ENCODE measurements at places on chromosomes 1 and 21.

DNA sequence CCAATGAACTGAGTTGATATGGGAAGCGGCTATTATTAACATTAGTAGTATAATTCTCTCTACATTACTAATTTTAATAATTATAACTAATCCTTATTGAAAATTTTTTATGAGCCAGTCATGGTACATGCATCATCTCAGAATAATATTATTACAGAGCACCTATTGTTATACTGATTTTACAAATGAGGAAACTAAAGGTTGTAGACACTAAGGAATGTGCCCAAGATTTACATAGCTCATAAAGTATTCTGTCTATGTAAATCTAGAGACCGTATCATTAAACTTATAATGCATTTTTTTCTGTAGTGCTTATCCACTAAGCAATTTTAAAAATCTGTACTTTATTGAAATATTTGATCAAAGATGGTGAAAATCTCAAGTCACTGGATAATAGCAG, 825.9 kb downstream of the PLA2G4A start:
- no peaks in the 10 kb centered on the region for H3K27me3 ChIP-seq
- H3K27ac ChIP-seq: no peak overlapping the region
- H3K4me1 ChIP-seq: no peaks in the 10 kb centered on the region
- no peak overlapping the region for H3K4me3 ChIP-seq
- DNase-seq: no peak
- H3K36me3 ChIP-seq: no peaks in the 10 kb centered on the region

DNA sequence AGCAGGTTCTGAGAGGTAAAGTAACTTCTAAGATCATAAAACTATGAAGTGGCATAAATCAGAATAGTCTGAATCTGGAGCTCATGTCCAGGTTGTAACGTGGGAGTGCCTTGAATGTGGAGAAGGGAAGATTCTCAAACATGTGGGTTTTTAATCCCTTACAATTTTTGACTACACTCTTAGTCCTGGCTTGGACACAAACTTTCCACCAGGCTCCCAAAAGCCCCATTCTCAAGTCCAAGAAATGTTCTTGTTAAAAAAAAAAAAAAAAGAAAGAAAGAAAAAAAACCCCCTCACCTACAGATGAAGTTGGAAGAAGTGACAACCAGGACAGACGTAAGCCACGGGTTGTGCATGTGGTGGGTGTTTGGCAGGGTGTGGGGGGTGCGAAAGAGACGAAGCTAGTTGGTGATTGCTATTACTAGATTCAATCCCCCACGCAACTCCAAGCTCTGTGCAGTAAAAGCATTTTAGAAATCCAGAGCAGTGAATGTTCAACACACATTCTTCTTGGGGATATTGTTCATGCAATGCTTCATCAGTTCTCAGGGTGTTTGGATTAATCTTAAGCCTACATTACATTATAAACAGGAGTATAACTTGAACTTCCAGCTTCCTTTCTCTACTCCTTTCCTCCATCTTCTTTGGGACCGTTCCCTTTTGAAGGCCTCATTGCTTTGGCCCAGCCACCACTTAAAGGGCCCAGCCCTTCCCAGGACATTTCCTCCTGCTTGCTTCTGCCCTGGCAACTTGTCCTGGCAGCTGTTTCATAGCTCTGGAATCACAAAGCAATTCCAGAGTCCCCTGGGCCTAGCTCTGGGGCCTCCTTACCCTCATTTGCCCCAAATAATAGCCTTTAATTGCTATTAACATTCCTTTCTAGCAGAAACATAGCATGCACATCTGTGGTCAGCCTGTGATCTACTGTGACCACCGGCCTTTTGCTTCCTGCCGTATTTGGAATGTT, 41.8 kb downstream of the PHC2 start:
- H3K4me1 ChIP-seq: no peaks in the 10 kb centered on the region
- no peak overlapping the region for H3K4me3 ChIP-seq
- no peak overlapping the region for H3K27ac ChIP-seq
- H3K36me3 ChIP-seq: no peaks in the 10 kb centered on the region
- DNase-seq: no peak
- H3K27me3 ChIP-seq: no peaks in the 10 kb centered on the region

DNA sequence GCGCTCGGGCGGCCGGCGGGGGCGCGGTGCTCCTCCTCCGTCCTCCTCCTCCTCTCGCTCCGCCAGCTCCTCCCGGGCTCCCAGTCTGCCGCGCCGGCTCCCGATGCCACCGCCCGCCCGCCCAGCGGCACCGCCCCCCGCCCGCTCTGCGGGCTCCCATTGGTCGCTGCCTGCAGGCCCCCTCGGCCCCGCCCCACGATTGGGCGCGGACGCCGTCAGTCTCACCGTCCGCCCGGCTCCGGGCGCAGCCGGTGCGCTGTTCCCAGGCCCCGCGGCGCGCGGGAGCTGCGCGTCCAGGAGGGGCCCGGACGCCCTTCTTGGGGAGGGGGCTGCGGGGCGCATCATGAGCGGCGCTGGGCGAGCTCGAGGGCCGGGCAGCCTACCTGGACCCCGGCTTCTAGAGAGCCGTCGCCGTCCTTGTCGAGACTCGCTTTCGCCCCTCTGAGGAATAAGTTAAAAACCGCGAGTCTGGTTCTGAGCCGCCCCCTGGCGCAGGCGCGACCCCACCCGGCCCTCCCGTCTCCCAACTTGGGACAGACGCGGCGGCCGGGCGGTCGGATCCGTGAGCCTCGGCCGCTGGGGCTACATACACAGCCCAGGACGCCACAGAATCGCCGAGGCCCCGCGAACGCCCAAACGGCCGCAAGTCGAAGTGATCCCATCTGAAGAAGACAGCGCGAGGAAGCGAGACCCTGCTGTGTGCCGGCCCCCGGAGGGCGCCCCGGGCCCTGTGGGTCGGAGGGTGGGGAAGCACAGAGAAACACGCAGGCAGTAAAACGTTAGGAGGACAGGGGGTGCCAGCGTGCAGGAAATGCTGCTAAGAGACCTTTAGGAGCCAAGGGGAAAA, at the start of gene SIPA1L2:
Gene SIPA1L2, minus strand, starts transcription at position 87 of the 847 bp plus-strand sequence. CDS start 114,794 bp downstream, outside the sequence.
- peaks cover 8% of the 10 kb centered on the region for H3K4me1 ChIP-seq
- H3K27me3 ChIP-seq: no peaks in the 10 kb centered on the region
- no peaks in the 10 kb centered on the region for H3K36me3 ChIP-seq

GRCh38 chr1:227759341-227760300, 24.4 kb downstream of the SNAP47 start:
- DNase-seq: no peak
- peaks cover 26% of the 10 kb centered on the region for H3K36me3 ChIP-seq
- H3K27ac ChIP-seq: no peak overlapping the region
- H3K27me3 ChIP-seq: no peaks in the 10 kb centered on the region
- H3K4me1 ChIP-seq: peaks cover 28% of the 10 kb centered on the region
- H3K4me3 ChIP-seq: no peak overlapping the region

- no peaks in the 10 kb centered on the region for H3K4me1 ChIP-seq
- H3K27ac ChIP-seq: no peak overlapping the region
- H3K36me3 ChIP-seq: no peaks in the 10 kb centered on the region
- DNase-seq: no peak
Measured at GRCh38 chr1:34213956-34214355, 37.2 kb downstream of the C1orf94 start.

DNA sequence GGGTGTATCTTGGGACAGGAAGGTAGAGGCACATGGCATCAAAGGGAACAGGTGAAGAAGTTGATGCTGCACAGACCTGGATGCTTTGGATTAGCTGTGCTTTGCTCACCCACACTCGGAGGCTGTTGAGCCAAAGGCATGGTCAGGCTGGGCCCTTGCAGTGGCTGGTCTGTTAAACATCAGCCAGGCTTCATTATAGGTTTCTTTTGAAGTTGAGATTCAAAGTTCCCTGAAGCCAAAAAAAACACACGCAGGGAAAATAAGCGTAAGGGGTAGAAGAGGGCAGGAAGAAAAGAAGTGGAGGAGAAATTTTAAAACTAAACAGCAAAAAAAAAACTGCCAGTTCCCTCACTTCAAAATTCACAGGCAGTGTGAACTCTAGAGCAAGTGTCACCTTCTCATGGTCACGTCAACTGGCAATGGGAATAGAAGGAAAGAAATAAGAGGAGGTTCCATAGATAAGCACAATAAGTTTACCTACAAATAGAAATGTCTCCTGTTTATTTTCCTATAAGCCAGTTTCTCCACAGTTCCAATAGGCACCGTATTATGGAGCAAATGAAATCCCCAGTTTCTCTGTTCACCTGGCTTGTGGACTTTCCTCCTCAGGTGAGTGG, 139.5 kb downstream of the PAPPA2 start:
- H3K4me3 ChIP-seq: no peak overlapping the region
- H3K36me3 ChIP-seq: no peaks in the 10 kb centered on the region
- H3K4me1 ChIP-seq: no peaks in the 10 kb centered on the region
- DNase-seq: no peak
- no peak overlapping the region for H3K27ac ChIP-seq

GRCh38 chr1:160124705-160125478, 9.3 kb downstream of the ATP1A2 start:
- no peaks in the 10 kb centered on the region for H3K36me3 ChIP-seq
- H3K4me3 ChIP-seq: no peak overlapping the region
- no peaks in the 10 kb centered on the region for H3K4me1 ChIP-seq
- H3K27me3 ChIP-seq: no peaks in the 10 kb centered on the region
- DNase-seq: no peak

DNA sequence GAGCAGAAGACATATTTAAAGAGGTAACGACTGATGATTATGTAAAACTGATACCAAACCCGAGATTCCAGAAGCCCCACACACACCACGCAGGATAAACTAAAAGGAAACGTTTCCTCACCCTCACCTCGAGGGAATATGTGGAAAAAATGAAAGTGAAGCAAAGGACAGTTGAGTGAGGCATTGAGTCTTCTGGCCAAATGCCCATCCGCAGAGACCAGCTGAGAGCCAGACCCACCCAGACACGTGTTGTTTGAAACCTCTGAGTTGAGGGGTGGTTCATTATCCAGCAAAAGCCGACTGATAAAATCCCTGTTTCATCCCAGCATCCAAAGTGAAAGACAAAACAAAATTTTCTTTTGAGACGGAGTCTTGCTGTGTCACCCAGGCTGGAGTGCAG, 29.6 kb upstream of the PCBP3 start:
- H3K27me3 ChIP-seq: peaks cover 25% of the 10 kb centered on the region
- H3K4me1 ChIP-seq: peaks cover 47% of the 10 kb centered on the region
- no peaks in the 10 kb centered on the region for H3K36me3 ChIP-seq
- no peak for DNase-seq
- no peak overlapping the region for H3K4me3 ChIP-seq

- H3K4me3 ChIP-seq: no peak overlapping the region
- DNase-seq: no peak
- H3K36me3 ChIP-seq: peaks cover 54% of the 10 kb centered on the region
- no peaks in the 10 kb centered on the region for H3K4me1 ChIP-seq
Measured at GRCh38 chr1:25784575-25785051, 15.4 kb upstream of the SELENON start.

- no peak for DNase-seq
- no peaks in the 10 kb centered on the region for H3K27me3 ChIP-seq
- H3K36me3 ChIP-seq: no peaks in the 10 kb centered on the region
- no peaks in the 10 kb centered on the region for H3K4me1 ChIP-seq
- H3K27ac ChIP-seq: no peak overlapping the region
Measured at GRCh38 chr1:14996133-14997050, 157.2 kb upstream of the TMEM51 start.

DNA sequence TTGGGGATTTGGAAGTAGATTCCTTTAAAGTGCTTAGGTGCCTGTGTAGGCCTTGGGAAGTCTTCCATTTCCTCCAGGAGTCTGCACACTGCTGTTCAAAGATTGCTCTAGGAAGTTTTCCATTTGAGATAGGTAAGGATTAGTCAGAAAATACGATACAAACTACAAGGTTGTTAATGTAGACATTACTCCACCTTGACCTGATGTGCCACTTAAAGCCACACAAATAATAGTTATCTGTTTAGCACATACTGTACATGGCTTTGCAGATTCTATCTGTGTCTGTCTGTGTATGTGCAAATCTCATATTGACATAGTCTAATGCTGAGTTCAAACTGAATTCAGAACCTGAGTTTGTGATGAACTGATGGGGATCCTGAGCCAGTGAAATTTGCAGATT, 118.4 kb downstream of the RHOU start:
- H3K27me3 ChIP-seq: no peaks in the 10 kb centered on the region
- no peak overlapping the region for H3K27ac ChIP-seq
- no peak overlapping the region for H3K4me3 ChIP-seq

GRCh38 chr1:232477728-232478127, 152.2 kb downstream of the SIPA1L2 start:
- DNase-seq: no peak
- H3K4me1 ChIP-seq: no peaks in the 10 kb centered on the region
- no peaks in the 10 kb centered on the region for H3K36me3 ChIP-seq
- H3K27me3 ChIP-seq: no peaks in the 10 kb centered on the region
- H3K27ac ChIP-seq: no peak overlapping the region

GRCh38 chr1:91059157-91059556, 37.3 kb upstream of the ZNF644 start:
- no peak for DNase-seq
- H3K36me3 ChIP-seq: no peaks in the 10 kb centered on the region
- H3K4me1 ChIP-seq: no peaks in the 10 kb centered on the region
- no peak overlapping the region for H3K27ac ChIP-seq
- H3K4me3 ChIP-seq: no peak overlapping the region

GRCh38 chr1:167950569-167950968, 13.7 kb upstream of the MPC2 start:
- peaks cover 13% of the 10 kb centered on the region for H3K36me3 ChIP-seq
- H3K27ac ChIP-seq: no peak overlapping the region
- no peak overlapping the region for H3K4me3 ChIP-seq

DNA sequence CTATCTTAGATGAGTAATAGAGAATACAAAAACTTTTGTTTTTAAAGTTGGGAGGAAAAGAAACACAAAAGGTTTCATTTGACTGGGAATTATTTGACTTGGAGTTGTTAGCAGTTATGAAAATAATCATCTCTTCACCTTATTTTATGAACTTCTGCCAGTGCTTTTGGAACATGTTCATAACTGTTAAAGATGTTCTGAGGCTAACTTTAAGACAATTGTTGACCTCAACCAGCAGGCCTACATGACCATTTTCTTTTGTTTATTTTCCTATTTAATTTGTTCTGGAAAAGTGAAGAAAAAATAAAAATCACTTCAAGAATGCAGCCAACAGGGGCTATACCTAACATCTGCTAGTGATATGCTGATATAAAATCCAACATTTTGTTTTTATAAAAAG, 37.4 kb downstream of the JAM2 start:
- DNase-seq: no peak
- no peaks in the 10 kb centered on the region for H3K4me1 ChIP-seq
- H3K36me3 ChIP-seq: no peaks in the 10 kb centered on the region
- H3K4me3 ChIP-seq: no peak overlapping the region
- H3K27ac ChIP-seq: no peak overlapping the region
- no peaks in the 10 kb centered on the region for H3K27me3 ChIP-seq

DNA sequence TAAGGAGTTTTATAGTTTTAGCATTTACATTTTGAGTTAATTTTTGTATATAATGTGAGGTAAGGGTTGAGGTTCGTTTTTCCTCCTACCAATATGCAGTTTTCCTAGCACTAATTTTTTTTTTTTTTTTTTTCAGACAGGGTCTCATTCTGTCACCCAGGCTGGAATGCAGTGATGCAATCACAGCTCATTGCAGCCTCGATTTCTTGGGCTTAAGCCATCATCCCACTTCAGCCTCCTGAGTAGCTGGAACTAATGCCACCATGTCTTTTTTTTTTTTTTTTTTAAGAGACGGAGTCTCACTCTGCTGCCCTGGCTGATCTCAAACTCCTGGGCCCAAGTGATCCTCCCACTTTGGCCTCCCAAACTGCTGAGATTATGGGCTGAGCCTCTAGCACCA, 2.5 kb upstream of the UBASH3A start:
- H3K4me1 ChIP-seq: peaks cover 26% of the 10 kb centered on the region
- no peak for DNase-seq
- H3K4me3 ChIP-seq: no peak overlapping the region
- no peaks in the 10 kb centered on the region for H3K27me3 ChIP-seq
- no peaks in the 10 kb centered on the region for H3K36me3 ChIP-seq
- peak overlapping the region; percentile 48 for H3K27ac ChIP-seq

GRCh38 chr1:3270403-3271245, 183.8 kb upstream of the ARHGEF16 start:
- no peaks in the 10 kb centered on the region for H3K36me3 ChIP-seq
- no peaks in the 10 kb centered on the region for H3K4me1 ChIP-seq
- no peak for DNase-seq
- peaks cover 2% of the 10 kb centered on the region for H3K27me3 ChIP-seq
- H3K4me3 ChIP-seq: no peak overlapping the region
